ENCODE measurements at places on chromosomes 5 and 9.

GRCh38 chr5:111385970-111386831 is 126.1 kb downstream of the STARD4 start:
- DNase-seq, result no peak

GRCh38 chr9:137791947-137792346 is 85.6 kb upstream of the CACNA1B start:
- DNase-seq, result no peak

GRCh38 chr5:160675988-160676387 is 176.0 kb downstream of the ATP10B start:
- no peak for DNase-seq

GRCh38 chr5:138945421-138946240 is 70.5 kb upstream of the LRRTM2 start:
- peak; percentile 75 for DNase-seq

DNA sequence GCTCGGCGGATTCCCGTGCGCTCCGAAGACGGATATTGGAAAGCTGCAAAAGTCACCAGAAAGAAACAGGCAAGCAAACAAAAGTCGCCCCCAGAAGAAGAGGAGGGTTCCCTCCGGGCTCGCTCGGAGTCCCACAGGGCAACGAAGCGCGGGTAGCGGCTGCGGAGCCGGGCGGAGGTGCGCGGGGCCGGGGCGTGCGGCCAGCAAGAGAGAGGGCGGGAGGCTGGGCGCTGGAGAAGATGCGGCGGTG is at the start of gene FBN2:
TSS of gene FBN2 (minus strand) at position 246 of the 250 bp plus-strand sequence. CDS start 642 bp downstream, outside the sequence.
- DNase-seq, result no peak

GRCh38 chr9:90107726-90108655 is 503.2 kb downstream of the GADD45G start:
- DNase-seq, result no peak

GRCh38 chr9:118701985-118702384 is 667.2 kb downstream of the BRINP1 start:
- no peak for DNase-seq

DNA sequence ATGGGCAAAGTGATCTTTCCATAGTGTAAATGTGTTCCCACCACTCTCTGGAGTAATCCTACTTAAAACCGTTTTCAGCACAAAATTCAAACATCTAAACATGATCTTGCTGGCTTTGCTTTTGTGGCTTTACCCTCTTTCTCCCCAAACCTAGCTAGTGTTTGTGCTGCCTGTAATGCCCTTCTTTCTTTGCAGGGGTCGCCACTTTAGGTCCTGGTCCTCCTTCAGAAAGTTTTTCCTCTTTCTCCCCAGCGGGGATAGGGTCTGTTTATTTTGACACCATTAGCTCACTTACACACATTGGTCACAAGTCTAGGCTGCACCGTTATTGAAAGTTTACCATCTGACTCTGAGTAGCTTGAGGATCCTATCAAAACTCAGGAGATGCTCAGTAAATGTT is 736 bp upstream of the HSD17B4 start:
- no peak for DNase-seq

DNA sequence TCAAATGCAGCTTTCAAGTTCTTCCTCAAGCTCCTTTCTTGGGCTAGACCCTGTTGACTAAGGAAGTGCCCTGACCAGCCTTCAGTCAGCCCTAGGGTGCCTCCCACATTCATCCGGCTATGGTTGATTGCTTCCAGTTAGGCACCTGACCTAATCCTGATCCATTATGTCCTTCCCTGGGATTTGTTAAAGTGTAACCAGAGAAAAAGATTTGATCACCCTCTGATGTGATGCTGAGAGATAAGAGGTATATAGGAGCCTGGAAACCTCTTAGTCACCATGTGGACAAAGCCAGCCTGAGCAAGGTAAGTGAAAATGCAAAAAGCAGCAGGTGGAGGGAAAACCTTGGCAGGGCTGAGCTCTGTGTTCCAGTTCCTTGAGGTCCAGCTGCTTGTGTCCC is 178.8 kb upstream of the ERCC6L2 start:
- no peak for DNase-seq

DNA sequence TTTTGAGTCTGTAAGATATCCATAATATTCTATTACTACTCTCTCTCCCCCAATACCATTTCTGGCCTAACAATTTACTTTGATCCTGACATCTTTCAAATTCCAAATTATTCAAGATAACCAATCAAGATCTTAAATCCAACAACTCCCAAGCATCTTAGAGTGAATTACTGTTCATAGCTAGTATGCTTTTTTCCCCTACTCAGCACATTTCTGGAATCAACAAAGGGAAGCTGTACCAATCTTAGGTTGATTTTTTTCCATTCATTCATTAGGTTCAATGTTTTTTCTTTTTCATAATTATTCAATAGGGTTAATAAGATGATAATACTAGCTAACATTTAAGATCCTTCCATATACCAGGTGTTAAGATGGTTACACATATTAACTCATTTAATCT is 50.3 kb upstream of the MTMR12 start:
- no peak for DNase-seq

- DNase-seq, result no peak
Measured at GRCh38 chr5:169796731-169797130, 159.7 kb downstream of the DOCK2 start.

DNA sequence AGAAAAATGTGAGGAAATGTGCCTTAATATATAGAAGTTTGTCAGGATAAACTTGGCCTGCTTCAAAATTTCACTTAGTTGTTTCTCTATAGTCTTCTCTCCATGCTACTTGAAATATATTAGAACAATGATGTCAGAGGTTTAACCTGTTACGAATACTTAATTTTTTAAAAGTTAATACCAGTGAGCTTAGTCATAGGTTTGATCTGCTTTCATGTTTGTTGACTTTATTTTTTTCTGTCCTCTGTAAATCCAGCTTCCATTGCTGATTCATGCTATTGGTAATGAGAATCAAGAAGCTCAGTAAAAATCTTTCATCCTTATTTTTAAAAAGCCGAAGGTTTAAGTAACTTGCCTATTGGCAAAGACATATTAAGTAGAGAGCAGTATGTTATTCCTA is 27.9 kb downstream of the BDP1 start:
- no peak for DNase-seq

DNA sequence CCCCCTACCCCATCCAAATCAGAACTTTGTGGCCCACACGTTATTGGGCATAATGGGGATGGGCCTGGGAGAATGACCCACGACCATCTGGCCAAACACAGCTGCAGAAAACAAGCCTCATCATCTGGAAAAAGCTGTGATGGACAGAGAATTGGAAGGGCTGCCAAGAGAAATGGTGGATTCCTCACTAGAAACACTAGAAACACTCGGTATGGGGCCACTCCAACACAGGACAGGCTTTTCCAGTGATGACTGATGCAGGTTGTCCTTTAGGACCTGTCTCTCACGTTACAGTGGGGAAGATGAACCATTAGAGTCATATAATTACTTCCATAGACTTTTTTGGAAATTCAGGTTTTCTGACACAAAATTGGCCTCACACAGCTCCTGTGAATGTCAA is 172.4 kb upstream of the TARS1 start:
- no peak for DNase-seq

- no peak for DNase-seq
Measured at GRCh38 chr5:90356622-90357021, 52.9 kb downstream of the CETN3 start.

GRCh38 chr9:109179801-109180523 is 12.9 kb upstream of the FRRS1L start:
- peak; percentile 70 for DNase-seq

DNA sequence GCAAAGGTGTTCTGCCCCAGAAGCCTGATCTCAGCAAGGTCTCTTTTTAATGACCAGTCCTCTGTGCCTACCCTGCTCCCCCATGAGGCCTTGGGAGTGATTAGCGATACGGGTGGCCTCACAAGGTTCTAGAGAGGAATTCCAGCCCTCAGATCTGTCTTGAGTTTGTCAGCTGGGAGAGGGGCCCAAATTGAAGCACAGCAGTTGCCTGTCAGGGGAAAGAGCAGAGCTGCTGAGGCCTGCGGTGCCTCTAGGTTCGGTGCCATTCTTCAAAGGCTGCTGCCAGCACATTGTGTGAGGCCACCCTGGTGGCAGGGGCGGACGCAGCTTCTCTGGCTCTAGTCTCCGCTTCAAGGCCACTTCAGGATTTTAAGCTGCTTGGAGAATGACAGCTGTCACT is 85.7 kb upstream of the GRIA1 start:
- DNase-seq, result no peak

- no peak for DNase-seq
Measured at GRCh38 chr5:151219789-151220188, 4.1 kb downstream of the CCDC69 start.

DNA sequence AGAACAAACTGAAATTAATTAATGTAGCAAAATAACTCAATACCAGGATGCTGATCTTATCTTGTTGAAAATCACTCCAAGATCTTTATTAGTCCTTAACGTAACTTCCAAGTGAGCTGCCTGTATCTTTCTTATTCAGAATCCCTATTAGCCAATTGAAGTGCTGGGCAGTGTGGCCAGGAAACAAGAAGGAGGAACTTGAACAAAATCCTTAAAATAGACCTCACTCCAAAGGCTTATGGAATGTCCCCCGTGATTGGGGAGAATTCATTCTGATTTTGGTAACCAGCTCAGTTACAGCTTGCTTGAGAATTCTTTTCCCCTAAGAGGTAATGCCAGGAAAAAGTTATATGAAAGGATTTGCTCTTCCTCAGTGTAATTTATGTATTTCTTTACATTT is 171.0 kb downstream of the DEPDC1B start:
- no peak for DNase-seq

GRCh38 chr5:39224196-39224761 is 4.9 kb upstream of the FYB1 start:
- DNase-seq, result no peak

DNA sequence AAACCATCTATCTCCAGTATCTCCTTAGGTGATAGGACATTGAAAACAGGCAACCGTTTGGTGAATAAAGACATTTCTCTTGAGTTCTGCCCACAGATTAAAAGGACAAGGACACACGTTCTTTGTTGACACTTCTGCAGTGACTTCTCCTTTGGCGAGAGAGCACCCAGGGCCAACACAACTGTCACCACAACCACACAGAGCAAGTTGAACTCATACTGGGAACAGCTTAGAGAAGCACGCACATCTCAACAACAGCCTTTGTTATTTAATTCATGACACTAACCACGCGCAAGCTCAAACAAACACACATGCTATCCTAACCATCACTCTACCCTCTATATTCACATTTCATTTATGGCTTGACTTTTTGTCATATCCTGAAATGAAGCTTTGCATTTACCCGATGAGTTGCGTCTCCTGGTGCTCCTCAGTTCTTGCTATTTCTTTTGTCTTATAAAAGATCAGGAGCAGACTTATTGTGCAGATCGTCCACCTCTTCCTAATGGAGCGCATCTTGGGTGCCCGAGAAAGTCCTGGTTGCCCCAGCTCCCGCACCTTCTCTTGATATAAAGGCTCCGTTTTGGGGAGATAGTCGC is 543 bp downstream of the ST8SIA4 start:
- DNase-seq, result no peak

DNA sequence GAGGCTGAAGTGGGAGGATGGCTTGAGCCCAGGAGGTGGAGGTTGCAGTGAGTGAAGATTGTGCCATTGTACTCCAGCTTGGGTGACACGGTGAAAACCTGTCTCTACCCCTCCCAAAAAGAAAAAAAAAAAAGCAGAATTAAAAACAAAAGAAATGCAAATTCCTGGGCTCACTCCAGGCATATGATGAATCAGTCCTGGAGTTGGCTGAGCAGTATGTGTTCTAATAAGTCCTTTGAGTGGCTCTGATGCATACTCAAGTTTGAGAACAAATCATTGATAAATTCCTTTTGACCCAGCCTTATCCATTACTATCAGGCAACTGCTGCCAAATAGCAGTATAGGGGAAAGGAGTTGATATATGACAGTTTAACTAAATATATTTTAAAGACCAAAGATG is 28.3 kb downstream of the UHRF2 start:
- DNase-seq, result no peak

- no peak for DNase-seq
Measured at GRCh38 chr9:70278305-70278704, 19.5 kb downstream of the SMC5 start.

DNA sequence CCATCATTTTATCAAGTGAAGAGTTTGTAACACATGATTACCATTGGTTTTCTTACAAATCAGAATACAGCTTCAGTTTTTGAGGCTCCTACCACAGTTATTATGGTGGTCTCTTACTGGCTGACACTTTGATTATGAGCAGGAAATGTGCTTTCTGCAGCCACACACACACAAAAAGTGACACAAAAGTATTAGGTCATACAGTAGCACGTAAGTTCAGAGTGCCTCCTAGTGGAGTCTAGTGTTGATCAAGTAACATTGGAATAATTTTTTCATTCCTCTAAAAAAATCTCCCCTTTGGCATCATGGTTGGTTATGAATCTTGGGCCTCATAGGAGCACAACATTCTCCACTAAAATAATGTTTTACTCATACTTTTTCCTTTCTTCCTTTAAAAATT is 37.6 kb downstream of the PAM start:
- no peak for DNase-seq

- no peak for DNase-seq
Measured at GRCh38 chr9:122138560-122139268, 20.9 kb downstream of the NDUFA8 start.

- DNase-seq, result no peak
Measured at GRCh38 chr5:15544039-15544438, 44.1 kb downstream of the FBXL7 start.

DNA sequence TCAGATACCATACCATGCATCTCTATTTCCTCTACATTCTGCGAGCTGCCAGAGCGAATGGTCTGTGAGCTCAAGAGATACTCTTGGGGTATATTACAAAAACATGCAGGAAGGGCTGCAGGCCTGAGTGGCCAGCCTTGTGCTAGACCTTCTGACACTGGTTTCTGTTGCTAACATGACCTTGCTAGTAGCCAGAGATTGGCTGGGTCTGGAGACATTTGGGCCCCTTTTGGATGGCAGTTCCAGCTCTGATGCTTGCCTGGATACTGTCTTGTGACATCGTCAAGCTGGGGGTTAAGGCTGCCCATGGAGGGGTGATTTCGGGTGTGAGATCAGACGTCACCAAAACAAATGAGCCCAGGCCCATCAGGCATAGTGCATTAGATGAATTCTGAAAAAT is 56.1 kb upstream of the FSTL4 start:
- no peak for DNase-seq

GRCh38 chr5:82376307-82376706 is 98.2 kb upstream of the RPS23 start:
- DNase-seq, result no peak
